RCC 7860 (cell line): ENCODE measurements at places on chromosomes 5 and 9.

DNA sequence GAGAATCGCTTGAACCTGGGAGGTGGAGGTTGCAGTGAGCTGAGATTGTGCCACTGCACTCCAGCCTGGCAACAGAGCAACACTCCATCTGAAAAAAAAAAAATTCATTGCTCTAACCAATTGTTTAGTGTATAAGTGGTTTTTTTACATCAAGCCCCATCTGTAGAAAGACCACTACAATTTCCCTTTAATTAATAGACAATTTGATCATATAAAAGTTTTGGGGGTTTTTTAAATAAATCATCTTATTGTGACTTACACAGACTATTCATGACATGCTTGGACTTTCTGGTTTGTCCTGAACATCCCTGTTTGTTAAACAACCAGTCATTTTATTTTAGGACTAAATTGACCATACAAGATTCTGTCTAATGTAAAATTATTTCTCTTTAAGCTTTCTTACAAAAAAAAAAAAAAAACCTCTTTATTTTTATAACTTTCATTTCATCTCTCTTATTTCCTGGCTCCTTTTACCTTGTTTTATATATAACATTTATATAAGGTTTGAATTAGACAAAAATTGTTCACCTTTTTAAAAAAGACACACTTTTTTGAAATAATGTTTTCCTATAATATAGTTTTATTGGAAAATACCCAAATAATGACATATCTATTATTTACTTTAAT lies 9.8 kb upstream of the FANCC start:
- DNase-seq = no peak

DNA sequence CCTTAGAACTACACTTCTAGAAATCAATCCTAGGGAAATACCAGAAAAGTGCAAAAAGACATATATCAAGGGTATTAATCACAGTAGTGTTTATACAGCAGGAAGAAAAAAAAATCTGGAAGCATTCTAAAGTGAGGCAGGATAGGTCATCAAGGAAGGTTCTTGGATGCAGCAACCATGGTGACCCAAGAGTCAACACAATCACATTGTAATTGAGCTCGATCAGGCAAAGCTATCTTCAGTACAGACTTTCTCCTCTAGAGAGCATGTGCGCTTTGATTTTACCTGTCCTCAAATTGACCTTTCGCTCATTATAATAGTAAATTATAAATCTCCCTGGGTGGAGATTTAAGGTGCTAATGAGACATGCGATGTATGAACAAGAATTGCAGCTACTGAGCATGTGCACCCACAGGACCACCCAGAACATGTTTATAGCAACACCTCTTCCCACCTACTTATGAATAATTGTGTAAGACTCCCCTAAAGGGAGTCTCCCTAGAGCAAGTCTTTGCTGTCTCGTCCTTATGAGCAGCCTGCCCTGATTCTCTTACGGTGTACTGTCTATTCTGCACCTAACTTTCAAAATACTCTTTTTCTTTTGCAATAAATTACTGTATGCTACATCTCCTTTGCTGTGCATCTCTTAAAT lies 297.7 kb downstream of the ATPSCKMT start:
- no peak for DNase-seq

GRCh38 chr5:174999581-174999980 lies 275.2 kb downstream of the MSX2 start:
- no peak for DNase-seq

DNA sequence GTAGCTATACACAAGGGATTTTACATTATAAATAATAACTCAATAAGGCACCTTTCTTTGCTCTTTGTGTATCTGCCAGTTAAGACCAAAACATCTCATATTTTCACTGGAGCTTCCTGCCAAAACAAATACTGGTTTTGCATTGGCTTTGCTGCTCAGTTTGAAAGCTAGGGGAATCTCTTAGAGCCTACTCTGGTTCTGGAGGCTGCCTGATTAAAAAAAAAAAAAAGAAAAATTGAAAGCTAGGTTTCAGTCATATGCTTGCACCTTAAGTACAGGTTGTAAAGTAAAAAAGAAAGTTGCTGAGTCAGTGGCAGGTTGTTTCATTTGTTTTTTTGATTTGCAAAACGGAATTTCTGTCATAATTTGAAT lies 2.3 kb downstream of the DENND4C start:
- DNase-seq = no peak

DNA sequence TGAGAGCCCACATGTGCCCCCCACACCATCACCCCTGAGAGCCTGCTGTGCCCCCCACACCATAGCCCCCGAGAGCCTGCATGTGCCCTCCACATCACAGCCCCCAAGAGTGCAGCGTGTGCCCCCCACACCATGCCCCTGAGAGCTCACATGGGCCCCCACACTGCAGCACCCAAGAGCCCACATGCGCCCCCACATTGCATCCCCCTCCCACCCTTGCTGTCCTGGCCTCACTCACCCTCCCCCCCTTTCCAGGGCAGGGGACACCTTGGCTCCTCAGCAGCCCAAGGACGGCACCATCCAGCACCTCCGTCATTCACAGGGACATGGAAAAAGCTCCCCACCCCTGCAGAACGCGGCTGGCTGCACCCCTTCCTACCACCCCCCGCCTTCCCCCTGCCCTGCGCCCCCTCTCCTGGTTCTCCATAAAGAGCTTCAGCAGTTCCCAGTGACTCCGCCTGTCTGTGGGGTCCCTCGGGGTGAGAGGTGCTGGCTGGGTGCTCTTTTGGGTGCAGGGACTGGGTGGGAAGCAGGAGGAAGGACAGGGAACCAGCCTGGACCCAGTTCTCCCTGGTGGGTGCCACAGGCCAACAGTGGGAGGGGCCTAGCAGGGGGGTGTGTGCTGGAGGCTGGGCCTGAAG lies 5.0 kb downstream of the LCN1 start:
- no peak for DNase-seq

DNA sequence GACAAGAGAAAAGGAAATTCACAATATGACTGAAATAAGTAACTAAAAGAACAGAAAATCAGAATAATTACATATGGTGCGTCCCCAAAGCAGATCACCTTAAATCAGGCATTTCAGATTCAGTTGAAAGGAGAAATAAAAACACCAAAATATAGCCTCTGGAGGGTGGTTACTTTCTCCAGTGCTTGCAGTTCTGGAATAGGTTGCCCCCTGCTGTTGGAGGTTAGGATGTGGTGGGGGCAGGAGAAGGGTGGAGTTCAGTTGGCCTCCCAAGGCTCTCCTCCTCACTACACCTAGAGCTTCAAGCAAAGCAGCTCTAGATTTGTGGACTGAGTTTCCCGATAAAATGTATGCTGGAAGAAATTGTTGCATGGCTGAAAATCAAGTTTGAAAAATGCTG lies 338.2 kb upstream of the TLE4 start:
- DNase-seq = peak; percentile 16

GRCh38 chr5:39192450-39193160 lies 26.8 kb downstream of the FYB1 start:
- DNase-seq = no peak

GRCh38 chr9:127746959-127747569 lies 12.0 kb upstream of the TOR2A start:
- no peak for DNase-seq

DNA sequence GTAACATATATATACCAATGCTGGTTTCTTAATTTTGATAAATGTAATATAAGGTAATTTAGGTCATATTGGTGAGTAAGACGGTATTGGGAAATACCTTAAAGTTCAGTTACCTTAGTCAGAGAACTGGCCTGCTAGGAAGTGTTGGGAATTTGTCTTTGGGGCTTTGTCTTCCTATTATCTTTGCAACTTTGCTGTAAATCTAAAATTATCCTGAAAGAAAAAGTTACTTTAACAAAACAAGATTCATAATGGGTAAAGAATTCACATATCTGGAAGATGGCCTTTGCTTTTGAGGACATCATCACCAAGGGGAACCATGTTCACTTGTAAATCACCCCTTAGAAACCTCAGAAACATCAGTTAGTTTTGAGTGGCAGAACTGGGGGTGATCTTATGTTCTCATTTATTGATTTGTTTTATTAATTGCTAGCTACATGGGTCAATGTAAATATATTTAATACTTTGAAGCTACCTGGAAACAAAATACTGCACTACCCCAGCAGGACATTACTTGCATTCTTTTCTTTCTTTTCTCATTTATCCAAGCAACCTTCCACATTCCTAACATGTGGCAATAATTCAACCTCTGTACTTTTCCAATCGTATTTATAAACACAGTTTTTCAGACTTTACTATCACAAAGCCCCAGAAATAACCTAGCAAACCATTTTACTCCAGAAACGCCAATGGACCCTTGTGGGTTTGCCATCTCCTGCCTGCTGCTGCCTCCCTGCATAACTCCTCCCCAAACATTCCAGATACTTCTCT lies 41.4 kb downstream of the GLIS3 start:
- no peak for DNase-seq

- no peak for DNase-seq
Measured at GRCh38 chr5:126486332-126486731, 63.1 kb downstream of the GRAMD2B start.

DNA sequence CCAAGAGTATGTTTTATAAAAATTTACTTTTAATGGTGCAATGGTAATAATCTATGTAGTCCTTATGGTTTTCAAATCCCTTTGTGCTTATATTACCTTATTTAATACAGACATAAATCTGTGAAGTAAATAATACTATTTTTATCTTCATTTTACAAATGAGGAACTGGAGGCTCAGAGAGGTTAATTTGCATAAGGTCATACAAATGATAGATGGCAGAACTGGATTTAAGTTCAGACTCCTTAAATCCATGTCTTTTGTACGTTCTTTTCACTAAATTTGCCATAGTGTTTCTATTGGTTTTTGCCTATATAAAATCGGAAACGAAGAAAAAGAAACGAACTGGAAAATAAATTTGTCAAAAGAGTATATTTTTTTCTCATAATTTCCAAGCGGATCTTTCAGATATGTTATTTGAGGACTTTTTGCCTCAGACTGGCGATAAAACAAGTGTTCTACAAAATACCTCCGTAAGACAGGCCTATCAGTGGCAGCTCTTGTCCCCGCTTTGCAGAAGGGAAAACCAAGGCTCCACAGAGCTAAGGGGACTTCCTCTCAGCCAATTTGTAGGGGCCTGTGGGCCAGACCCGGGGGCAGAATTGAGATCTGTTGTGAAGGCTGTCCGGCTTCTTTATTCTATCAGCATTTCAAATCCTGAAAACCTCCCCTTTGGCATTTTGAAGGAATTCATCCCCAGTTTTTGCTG lies 1.1 kb upstream of the TNFAIP8 start:
- no peak for DNase-seq

GRCh38 chr9:126773004-126773607 lies 31.7 kb upstream of the ZBTB43 start:
- no peak for DNase-seq

DNA sequence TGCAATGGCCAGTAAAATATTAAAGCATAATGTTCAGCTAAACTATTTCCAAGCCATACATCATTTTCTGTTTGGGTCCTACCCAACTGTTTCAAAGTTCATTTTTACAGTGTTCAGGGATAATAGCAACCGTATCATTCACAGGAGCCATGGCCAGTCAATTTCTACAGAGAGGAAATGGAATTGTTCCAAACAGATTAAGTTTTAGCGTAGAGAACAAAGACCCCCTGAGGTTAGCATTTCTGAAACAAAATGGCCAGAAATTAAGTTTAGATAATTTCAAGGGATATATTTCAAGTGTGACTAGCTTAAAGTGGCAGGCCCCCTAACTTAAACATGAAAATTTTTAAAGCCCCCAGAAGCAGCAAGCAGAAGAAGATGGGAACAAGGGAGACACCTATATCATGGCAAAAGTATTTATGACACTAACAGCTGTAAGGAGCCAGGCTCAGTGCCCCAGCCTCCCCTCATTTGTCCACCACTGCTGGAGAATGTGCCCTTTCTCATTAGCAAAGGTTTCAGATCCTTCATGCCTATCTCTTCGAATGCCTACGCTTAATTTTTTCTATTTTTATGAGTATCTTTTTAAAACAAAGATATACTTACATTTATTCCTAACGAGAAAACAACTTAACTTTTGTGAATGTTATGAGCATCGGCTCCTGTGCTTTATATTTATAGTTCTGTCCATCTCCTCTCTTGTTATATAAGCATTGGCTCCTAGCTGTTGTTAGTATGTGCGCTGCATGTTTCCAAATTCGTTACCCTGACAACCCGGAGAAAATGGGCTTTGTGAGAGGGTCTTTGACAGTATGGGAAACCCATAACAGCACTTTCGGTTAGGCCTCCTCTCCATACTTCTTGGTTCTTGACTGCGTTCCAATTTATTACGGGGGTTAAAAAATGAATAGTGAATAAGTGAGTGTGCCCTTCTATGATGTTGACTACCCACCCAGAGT lies 116.3 kb downstream of the MED27 start:
- no peak for DNase-seq

- DNase-seq = peak; percentile 25
Measured at GRCh38 chr9:70411121-70411929, 3.1 kb downstream of the KLF9 start.

DNA sequence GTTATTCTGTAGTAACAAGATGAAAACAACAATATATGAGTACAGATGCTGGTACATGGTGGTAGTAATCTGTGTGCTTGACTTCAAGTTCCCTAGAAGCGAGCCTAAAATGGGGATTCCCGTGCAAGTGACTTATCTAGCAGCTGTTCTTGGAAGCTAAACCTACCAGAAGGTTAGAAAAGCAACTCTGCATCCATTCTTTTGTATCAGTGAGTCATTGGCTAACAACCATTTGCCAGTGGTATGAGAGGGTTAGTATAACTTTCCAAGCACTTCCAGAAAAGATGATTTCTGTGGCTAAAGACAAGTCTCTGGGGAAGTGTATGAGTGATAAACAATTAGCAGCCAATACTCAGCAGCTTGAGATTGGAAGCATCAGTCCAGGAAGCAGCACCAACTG lies 787.7 kb upstream of the CDH6 start:
- no peak for DNase-seq

GRCh38 chr5:131509801-131510200 lies 125.2 kb downstream of the RAPGEF6 start:
- DNase-seq = no peak

GRCh38 chr9:3793971-3794383 lies 268.2 kb upstream of the RFX3 start:
- no peak for DNase-seq

GRCh38 chr5:128842241-128842640 lies 123.0 kb upstream of the SLC27A6 start:
- DNase-seq = no peak

DNA sequence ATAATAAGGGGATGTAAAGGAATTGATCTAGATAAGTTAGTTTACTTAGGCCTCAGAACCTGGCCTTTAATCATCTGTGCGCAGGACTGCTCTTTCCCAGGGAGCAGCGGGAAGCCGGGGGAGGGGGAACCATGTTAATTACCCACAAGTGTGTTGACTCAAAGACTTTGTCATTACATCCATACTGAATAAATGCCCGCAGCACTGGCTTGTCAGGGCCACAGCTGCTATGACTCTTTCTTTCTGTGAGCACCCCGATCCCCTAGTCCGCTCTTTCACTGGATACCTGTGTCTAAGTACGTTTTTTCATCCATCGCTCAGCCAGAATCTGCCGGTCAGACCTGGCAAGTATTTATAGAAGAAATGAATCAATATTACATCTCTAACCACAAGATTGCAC lies 249.3 kb upstream of the DMRT1 start:
- DNase-seq = no peak

DNA sequence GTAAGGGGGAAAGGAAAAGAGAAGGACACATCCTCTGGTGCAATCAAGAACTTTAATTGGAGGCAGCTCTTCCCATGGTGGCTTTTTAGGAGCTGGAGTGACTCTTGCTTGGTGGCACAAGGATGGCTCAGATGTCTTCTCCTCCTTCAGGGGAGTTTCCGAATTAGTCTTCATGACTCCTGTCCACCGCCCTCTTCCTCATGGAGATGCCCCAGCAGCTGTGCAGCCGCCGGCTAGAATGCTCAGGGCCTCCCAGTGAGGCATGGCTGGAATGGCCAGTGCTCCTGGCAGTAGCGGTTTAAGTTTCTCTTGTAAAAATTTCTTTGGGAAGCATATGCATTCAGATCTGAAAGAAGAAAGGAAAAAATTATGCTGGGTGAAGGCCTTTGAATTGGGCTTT lies 8.8 kb upstream of the TEX53 start:
- DNase-seq = no peak
